ENCODE measurements at places on chromosomes 1 and 21.

DNA sequence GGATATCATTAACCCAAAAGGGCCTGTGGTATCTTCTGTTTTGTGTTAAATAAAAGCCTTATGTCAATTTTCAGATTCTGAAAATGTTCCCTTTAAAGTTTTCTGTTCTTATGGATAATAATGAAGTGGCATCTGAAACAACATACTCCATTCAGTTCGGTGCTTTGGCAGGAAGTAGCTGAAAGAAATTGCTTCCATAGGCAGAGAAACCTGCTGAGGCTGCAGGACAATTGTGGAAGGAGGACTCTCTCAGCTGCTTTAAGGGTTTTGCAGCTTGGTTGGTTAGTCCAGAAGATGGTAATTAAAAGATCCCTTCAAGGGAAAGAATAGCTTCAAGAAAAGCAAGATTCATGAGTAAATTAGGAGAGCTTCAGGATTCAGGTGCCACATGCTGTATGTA, 30.5 kb upstream of the NRIP1 start:
- no peak for DNase-seq

DNA sequence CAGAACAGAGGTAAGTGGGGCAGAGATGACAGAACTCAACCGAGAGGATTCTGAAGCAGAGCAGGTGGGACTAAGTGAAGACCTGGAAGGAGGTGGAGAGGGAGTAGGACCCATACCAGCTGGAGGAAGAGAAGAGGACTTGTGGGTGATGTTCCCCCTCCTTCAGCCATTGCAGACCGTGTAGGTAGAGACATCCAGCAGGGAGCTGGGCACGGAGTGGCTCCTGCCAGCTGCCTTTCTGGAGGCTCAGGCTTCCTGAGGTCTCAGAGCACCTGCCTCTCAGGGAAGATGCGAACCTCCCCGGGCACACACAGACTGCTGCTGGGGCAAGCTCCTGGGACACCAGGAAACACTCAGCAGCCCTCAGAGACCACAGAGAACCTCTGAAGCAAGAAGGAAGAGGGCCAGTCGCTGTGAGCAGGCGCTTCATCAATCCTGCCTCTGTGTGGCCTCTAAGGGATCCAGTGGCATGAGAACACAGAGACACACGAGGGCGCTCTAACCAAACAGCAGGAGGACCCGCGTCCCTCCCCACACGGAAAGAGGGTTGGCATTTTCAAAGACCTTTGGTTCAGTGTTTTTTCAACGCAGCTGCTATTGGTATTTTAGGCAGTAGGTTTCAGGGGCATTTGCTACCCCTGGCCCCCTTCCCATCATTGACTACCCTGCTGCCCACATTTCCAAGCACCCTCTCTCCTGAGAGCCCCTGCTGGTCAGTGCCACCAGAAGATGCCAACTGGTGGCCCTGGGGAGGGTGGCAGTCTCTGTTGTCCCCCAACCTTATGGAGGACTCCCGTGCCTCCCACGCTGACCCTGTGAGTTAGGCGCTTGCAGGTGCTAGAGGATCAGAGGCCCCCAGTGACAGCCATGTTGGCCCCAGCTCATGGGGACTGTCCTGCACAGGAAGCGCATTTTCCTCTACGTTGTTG, 89.6 kb upstream of the EDN2 start:
- peak; percentile 77 for DNase-seq

DNA sequence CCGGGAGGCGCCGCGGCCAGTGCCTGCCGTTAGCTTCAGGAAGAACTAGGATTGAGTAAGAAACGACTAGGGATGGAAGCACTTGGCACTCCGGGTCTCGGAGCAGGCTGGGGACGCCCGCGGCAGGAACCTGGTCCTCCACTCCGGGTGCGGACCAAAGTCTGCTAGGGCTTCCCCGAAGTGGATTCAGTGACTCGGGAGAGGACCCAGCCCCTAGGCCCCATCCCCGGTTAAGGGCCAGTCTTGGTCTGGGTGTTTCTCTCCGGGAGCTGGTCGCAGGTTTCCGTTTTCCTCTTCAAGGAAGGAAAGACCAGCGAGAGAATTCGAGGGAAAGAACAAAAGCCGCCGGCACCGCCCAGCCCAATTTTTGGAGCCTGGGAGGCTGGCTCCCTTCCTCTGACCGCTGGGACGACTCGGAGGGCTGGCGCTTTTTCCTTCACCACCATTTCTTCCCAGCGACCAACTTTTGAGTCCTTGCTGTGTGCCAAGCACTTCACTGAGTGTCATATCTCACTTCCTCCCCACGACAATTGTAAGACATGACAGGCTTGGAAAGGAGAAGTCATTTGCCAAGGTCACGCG, 16.8 kb upstream of the STMN1 start:
- DNase-seq = peak; percentile 5

GRCh38 chr1:202516434-202516877, 168.0 kb downstream of the PPP1R12B start:
- no peak for DNase-seq

DNA sequence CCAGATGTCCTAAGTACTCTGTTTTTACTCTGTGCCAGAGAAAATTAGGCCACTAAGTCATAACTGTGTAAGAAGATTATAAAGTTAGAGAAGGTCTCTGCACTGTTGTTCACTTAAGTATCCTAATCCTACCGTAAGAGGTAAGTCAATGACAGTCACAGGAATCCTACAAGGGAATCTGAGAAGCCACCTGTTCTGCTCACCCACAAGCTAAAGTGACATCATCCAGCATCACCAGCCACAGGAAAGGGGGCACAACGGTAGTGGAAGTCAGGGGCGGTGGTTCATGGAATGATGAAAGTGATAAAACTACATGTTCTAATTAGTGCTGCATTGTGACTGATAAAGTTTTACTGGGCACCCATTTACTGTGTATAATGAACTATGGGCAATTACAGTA, 92.7 kb downstream of the PLD5 start:
- DNase-seq = no peak

DNA sequence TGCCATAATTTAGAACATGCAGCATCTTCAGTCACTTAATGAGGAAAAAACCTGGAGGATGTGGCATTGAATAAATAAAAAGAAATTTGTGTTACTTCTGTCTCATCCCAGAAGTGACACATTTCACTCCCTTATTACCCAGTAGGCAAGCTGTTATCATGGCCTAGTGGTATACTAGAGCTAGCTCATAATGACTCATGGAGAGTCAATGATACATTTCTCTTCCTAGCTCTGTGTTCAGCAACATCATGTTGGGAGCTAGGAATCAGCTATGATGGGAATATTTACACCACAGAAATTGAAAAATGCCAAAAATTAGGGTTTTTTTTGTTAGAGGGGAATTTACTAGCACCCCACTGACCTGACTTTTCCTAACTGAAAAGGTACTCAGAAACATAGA, 182.7 kb downstream of the HMCN1 start:
- DNase-seq = no peak

GRCh38 chr1:110200190-110200589, 9.9 kb upstream of the KCNC4 start:
- no peak for DNase-seq

DNA sequence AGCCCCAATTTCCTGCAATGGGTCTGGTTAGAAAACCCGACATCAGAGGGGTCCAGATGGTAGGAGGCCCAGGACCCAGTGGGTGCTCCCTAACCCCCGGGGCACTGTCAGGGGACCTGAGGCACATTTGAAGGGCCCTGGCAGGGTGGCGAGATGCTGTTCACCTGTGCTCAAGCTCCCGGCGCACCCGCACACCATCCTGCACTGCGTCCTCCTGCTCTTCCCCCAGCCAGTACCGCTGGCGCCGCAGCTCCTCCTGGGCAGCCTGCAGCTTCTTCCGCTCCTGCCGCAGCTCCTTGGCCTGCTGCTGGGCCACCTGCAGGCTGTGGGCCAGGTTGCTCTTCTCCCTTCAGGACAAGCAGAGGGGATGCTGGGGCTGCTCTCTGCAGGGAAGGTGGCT, 36.0 kb downstream of the RNU1-1 start:
- no peak for DNase-seq

GRCh38 chr1:7784492-7785071, 491 bp downstream of the PER3 start:
- DNase-seq = no peak

DNA sequence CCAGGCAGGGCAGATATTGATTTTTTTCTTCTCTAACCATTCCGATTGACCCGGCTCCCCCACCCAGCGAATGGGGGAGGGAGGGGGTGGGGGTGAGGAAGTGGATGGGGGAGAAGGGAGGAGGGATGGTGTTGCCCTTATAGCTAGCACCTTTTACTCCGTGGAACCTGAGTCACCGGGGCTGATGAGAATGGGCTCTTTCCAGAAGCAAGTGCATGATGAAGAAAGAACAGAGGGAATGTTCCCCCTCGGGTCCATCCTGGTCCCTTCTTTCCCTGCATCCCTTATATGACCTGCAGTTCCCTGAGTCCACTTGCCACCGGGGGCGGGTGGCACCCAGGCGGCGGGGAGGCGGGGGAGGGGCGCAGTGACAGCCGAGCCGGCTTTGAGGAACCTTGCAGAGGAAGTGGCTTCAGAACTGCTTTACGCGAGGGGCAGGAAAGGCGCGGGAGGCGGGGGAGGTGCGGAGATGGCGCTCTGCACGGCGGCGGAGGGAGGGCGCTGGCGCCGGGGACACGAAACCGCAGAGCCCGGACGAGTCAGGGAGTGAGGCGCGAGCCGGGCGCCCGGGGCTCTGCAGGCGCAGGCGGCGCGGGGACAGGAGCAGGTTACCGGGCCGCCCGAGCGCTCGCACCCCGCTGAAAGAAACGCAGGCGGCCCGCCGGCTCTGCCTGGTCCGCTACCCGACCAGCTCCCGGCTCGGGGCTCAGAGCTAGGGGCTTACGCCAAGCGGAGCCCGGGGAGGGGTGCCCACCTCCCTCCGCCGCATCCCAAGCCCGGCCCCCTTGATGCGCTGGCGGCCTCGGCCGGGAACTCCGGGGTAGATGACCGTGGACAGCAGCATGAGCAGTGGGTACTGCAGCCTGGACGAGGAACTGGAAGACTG, 49.7 kb downstream of the RASSF5 start:
- DNase-seq = peak; percentile 91

Data from CD4-positive, alpha-beta T cell treated with Interleukin-6 at 100 ng/mL for 8 hours (primary cell).